ENCODE measurements at places on chromosomes 1 and 21.

DNA sequence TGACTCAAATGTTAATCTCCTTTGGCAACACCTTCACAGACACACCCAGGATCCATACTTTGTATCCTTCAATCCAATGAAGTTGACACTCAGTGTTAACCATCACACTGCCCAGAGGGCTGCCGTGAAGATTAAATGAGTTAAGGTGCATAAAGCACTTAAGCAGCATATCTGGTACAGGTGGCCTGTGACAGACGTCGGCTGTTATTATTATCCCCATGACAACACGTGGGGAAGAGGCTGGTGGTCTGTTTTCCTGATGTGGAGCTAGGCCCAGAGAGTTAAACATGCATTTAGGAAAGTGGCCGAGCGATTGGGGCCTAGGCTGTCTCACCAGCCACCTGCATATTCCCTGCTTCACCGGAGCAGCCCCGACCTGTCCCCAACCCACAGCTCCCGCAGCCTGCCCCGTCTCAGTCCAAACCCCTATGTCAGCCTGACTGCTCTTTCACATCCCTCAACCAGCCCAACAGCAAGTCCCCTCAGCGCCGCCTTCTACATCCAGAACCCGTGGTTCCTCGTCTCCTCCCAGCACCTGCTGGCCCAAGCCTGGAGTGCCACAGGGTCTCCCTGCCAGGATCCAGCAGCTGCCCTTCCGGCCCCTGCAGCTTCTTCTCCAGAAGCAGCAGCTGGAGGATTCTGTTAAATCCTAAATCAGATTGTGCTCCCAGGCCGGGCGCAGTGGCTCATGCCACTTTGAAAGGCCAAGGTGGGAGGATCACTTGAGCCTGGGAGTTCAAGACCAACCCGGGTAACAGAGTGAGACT, 77.9 kb downstream of the FBXO2 start:
- no peak for DNase-seq

DNA sequence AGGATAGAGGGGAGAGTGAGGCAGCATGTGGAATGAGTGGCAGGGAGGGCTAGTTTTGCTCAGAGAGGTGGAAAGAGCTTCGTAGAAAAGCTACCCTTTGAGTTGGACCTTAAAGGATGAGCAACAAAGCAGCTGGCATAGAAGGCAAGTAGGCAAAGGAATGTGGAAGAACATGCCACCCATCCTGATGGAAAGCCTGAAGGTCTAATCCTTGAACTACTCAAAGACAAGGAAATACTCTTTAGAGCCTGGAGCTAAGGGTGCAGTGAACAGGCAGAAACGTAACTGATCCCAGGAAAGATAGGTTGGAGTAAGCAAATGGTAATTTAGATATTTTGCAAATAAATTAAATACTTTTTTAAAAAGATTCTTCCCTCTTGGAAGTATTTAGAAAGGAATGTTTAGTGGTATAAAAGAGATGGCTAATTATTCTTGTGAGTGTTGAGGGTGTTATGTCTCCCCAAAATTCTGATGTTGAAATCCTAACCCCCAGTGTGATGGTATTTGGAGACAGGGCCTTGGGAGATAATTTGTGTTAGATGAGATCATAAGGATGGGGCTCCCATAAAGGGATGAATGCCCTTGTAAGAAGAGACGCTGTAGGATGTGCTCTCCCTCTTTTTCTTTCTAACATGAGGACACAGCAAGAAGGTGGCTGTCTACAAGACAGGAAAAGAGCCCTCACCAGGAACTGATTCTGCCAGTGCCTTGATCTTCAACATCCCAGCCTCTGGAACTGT, 308.1 kb upstream of the RUNX1 start:
- no peak for DNase-seq

- no peak for DNase-seq
These were observed 1.3 kb downstream of the PTPRC start for GRCh38 chr1:198640174-198640573.

GRCh38 chr1:19398309-19398760, 86.2 kb downstream of the SLC66A1 start:
- no peak for DNase-seq

DNA sequence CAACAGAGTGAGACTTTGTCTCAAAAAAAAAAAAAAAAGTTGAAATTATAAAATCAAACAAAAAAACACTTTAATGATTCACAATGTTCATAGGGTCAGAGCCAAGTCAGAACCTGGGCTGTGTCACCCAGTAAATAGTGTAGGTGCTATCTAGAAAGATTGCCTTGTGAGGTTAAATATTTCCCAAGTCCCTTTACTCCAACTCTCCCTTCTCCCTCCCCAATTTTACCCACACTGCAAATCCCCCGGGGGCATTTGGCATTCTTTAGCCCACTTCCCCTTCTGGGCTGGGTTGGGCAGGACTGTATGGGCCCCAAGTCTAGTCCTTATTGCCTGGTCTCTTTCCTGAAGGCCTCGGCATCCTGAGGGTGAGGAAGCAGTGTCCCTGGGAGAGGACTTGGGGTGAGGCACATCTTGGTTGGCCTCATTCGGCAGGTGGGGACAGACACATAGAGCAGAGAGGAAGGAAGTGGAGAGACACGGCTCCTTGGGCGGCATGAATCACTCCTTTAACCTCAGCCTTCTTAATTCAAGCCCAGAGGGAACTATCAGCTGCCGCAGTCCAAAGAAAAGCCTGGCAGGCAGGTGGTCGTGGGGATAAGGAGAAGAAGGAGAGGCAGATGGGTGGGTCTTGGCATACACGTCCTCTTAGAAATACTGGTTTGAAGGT, 8.2 kb downstream of the ADORA1 start:
- DNase-seq, result no peak

DNA sequence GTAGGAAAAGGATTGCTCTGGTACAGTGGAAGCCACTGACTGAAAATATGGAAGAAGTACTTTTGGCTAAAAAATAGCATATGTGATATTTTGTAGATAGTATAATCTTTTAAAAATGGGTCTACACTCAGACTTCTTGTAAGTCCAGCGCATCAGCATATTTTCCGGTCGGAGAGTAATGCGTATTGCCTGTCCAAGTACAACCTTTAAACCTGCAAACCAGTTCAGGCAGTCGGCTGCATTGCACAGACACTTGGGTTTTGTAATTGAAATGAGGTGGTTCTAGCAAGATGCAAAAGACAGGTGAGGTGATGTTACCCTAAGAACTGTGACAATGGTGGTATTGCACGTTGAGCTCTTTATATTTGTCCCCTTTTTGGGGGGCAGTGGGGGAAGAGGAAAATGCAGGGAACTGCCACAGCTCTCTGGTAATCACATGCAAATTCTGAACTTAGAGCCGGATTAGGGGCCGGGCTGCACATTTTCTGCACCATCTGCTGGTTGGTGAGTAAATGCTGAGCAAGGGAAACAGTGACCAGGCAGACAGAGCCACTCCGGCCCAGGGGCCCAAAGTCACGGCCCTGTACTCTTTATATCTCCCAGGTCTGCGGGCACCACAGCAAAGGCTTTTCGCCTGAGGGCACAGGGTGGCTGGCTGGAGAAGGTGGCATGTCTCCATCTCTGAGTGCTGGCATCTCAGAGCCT, 2.3 kb downstream of the GPR137B start:
- no peak for DNase-seq

DNA sequence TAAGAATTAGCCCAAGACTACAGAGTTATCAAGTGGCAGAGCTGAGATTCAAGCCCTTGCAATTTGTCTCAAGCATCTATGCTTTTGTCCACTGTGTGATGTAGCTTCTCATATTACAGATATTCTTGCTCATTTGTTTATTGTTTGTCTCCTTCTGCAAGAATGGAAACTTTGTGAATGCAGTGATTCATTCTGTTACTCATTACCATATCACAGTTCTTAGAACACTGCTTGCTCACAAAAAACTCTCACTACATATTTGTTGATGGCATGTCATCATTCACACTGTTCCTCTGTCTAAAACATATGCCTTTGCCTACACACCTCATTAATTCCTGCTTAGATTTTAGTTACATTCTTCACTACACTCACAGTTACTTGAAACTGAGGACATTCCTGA, 1198.9 kb downstream of the PLA2G4A start:
- no peak for DNase-seq

- DNase-seq, result no peak
These were observed 3.1 kb upstream of the CD1A start for GRCh38 chr1:158251163-158251562.

DNA sequence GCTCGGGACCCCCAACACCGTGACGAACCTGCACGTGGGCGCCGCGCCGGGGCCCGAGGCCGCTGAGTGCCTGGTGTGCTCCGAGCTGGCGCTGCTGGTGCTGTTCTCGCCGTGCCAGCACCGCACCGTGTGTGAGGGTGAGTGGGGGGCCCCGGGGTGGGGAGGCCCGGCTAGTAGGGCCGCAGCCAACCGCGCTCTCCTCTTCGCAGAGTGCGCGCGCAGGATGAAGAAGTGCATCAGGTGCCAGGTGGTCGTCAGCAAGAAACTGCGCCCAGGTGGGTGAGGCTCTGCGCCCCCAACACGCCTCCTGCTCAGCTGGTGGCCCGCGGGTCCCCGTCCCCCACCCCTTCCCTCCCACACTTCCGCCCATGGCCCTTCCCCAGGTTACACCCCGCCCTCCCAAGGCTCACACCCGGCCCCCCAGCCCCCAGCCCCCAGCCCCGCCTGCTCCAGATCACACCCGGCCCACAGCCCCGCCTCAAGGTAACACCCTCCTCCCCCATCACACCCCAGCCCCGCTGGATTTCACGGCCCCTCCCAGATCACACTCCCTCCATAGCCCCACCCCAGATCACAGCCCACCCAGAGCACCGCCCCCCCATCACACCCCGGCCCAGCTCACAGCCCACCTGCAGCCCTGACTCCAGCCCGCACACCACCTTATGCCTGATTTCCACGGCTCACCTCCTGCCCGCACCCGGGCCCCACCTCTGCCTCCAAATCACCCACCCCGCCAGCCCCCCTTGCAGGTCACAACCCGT, 2.4 kb upstream of the MMP23B start:
- DNase-seq, result no peak

GRCh38 chr1:11728126-11728806, 7.7 kb upstream of the AGTRAP start:
- no peak for DNase-seq

GRCh38 chr1:210792250-210793102, 341.5 kb downstream of the KCNH1 start:
- no peak for DNase-seq

DNA sequence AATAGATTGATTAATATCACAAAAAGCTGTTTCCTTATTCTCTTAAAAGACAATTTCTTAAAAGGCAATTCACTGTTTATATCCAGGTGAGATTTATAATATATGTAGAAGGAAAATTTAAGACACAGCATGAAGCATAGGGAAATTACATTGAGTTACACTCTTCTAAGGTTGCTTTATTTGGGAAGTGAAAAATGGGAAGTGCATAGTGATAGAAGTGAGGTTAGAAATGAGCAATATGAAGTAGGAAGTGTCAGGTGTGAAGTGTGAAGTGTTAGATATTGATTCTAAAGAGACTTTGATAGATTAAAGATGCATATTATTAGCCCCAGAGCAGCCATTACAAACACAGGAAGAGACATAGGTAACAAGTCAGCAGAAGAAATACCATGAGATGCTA, 40.3 kb downstream of the FH start:
- DNase-seq, result no peak

GRCh38 chr1:228152097-228152917, 2.6 kb downstream of the GJC2 start:
- DNase-seq, result no peak

DNA sequence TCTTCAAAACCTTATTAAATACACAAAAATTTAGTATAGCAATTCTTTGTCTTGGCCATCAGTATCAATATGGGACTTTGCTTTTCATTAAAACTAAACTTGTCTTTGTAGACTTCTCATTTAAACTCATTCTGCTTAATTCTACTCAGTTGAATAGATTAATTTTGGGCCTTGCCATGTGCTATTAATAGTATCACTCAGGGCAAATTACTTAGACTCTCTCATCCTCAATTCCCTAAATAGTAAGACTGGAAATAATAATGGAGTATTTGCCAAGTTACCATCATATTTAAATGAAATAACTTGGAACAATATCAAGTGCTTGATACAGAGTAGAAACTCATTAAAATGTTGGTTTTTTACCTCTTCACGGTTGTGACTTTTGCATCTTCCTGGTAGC, 13.4 kb downstream of the HOOK1 start:
- no peak for DNase-seq

DNA sequence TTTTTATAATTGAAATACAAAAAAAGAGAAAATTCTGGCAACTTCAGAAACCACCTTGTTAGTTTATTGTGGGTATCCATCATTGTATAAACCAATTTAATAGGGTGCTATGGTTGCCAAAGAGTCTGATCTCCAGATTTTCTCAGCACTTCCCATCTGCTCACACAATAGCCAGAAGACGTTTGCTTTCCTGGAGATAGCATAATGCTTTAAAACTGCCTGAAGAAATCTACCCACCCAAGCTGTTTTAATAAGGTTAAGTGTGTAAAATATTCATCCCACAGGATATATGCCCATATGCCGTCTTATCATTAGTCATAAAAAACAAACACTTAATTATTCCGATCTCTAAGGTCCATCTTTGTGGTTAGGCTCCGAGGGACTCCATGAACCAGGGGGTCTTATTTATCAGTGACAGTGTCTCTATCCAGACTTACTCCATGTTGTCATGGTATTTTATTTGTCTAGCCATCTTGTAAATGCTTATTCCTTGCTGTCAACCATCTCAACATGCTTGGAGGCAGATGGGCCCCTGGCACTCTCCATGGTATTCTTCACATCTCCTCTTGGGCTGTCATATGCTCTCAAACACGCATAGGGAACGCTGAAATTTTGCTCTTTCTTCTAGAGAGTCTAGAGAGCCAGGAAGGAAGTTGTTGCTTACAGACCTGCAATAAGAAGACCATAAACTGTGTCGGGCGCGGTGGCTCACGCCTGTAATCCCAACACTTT, 58.5 kb downstream of the MAP10 start:
- no peak for DNase-seq

DNA sequence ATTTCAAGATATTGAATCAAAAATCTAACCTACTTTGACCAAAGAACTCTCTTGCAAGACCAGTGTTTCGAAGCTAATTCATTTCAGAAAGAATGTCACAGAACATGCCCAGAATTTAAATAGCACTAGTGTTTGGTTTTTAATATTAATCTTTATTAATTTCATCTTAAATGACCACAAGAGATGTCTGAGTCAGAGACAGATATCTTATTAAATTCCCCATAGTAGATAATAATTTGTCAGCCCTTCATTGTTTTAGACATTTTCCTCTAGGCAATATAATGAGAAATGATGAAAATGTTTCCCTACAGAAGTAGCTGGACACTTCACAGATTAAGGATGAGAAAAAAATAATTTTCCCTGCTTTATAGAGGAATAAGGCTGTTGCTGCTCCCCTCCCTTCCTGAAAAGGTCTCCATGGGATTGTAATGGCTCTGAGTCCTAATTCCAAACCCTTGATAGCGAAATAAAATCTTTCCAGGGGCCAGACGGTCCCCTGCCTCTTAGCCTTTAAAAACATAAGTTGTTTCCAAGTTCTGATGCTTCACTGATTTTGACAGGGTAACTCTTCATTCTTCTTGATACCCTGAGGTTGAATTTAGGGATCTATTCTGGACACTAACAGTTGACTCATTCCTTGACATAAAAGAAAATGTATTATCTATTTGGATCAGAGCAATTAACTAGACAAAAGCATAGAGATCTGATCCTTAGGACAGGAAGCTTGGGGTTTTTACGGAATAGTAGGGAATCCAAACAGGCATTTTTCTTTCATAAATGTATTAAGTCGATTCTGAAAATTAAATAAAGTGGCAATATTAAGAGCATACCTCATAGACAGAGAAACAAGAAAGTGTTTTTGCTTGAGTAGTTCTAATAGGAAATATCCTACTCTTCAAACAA, 820.8 kb downstream of the BRINP3 start:
- no peak for DNase-seq

- DNase-seq, result no peak
These were observed 505.1 kb downstream of the LTN1 start for GRCh38 chr21:28487455-28488070.
